ENCODE measurements at places on chromosomes 1 and 21.

- DNase-seq: no peak
These were observed 14.6 kb downstream of the HENMT1 start for GRCh38 chr1:108646265-108646647.

GRCh38 chr1:23772049-23772853, 6.0 kb upstream of the PITHD1 start:
- peak; percentile 16 for DNase-seq

DNA sequence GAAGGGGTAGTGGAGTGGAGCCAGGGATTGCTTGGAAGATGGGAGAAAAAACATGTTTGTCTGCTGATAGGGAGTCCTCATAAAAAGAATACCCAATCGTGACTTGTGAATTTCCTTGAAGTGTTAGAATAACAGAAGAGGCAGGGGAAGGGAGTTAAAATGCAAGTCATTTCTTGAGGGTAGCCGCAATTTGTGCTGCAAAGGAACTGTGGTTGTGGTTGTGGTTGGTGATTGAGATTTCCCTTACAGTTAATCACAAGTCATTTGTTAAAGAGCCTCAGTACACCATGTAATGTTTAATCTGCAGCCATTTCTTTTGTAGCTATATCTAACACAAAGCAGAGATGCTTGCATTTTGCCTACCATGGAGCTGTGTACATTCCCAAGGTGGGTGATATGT, 38.5 kb upstream of the EGLN1 start:
- no peak for DNase-seq

GRCh38 chr1:230682882-230683610, 30.9 kb downstream of the AGT start:
- DNase-seq: no peak

DNA sequence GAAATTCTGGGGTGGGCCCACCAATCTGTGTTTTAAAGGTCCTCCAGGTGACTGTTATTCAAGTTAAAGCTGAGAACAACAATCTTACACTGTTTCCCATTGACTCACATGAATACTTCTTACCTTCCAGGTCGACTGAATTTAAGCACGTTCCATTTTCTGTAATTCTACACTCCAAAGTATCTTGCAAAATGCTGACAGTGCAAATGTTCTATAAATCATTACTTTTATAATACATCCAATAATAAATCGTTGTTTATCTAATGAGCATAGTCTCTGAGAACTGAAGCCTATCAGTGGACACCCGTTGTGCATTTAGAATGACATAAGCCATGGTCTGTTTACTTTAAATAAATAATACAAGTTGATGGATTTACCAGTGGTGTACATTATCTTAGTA, 75.8 kb upstream of the FMO3 start:
- DNase-seq: peak; percentile 1

GRCh38 chr1:108692724-108693655, 880 bp downstream of the PRPF38B start:
- DNase-seq: peak; percentile 13

- no peak for DNase-seq
These were observed 170.8 kb downstream of the NFIA start for GRCh38 chr1:61253059-61253735.

DNA sequence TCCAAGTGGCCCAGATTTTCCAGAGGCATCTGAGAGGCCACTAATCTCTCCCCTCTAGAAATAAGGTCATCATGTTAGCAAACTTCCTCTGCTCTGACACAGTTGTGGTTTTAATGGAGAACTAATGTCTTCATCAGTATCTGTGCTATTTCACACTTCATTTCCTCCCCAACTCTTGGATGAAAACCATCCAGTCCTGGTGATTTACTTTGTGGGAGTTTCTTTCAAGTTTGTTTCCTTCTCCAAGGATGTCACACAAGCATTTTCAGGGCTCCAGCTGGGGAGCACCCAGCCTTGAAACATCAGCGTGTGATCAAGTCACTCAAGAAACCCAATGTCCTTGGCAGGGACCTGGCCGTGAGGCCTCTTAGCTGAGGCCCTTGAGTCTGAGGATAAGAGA, 38.8 kb downstream of the TBX15 start:
- no peak for DNase-seq

- DNase-seq: no peak
These were observed 11.0 kb downstream of the DNM3 start for GRCh38 chr1:171852272-171852671.

DNA sequence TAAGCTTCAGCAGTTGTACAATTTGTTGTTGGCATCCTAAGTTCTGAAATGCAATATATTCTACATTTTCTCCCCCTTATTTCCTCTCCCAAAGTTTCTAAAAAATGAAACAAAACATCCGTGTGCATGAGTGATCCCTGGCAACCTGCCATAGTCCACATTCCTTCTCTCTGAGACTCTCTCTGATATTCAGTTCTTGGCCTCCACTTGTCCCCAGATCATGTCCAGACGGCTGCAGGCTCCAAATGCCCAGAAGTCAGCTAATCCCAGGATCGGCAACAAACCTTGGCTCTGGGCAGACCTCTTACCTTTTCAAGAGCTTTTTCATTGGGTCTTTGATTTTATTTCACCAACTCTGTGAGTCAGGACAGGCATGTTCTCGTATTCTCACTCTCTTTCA, 187.8 kb downstream of the ETS2 start:
- no peak for DNase-seq

DNA sequence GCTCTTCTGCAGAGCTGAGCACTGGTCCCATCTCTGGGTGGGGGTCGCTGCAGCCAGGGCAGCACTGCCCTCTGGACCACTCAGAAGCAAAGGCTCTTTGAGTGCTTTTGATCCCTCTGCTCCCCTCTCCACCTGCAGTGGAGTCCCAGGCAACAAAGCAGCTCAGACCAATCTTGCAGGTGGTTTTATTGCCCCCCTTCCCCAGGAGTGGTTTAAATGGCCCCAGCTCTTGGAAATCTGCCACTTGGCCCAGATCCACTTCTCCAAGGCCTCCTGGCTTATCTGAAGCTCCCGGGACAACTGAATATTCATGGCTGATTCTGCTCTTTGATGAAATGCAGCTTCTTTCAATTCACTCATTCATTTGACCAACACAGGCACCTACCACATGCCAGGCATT, 2.7 kb downstream of the STUM start:
- no peak for DNase-seq

GRCh38 chr21:34875830-34876229, 173.3 kb downstream of the RUNX1 start:
- no peak for DNase-seq

DNA sequence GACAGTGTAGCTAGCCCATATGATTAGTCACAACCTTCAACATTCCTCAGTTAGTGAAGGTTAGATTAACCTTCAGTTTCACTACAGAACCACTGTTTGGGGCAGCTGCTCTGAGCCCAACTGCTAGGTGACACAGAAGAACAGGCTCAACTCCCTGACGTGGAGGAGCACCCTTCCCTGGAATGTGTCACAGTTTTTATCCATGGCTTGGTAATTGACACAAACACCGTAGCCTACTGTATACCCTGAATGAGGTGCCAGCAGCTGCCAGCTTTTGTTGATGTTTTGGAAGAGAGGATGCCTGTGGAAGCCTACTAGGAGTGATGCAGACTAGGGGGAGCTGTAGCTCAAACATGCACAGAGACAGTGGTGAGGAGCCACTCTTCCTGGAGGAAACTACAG, 56.6 kb upstream of the CR2 start:
- no peak for DNase-seq

DNA sequence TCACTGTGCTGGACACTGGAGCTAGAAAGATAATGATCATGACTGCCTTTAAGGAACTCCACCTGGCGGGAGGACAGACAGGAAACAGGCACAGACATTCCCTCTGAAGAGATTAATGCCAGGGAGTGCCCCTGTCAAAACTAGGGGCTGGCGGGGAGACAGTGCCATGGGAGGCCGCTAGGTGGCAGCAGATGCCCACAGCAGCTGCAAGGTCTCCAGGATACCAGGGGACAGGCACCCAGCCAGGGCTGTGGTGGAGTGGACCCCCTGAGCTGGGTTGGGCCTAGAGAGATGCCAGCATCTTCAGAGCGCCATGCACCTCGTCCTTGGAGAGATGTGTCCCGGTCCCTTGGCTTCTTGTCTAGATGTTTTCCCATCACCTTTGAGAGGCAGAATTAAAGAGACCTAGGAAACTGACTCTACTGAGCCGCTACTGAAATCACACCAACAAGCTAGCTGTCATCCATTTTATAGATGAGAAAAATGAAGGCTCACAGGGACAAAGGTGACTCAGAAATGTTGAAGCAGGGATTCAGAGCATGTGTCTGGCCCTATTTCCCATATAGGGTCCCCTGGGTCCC, 3.6 kb downstream of the REN start:
- DNase-seq: peak; percentile 36

- DNase-seq: no peak
These were observed 16.3 kb downstream of the CRB1 start for GRCh38 chr1:197284325-197284724.

DNA sequence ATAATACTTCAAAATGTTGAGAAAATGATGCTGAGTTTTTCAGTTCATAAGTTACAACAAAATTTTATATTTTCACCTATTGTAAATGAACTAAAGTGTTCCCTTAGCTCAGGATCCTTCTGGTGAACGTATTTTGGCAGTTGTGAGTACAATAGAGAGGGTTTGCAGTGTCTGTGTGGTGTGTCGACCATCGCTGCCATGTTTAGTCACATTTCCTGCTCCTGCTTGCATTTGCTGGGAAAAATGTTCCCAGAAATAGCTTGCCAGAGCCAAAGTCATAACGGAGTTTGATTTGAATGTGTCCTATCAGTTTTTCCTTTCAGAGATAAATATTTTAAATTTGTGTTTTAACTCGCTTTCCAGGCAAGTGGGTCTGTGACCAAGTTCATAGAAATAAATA, 117.1 kb upstream of the COL6A1 start:
- no peak for DNase-seq

GRCh38 chr1:159892944-159893343, 7.0 kb downstream of the CFAP45 start:
- DNase-seq: no peak

- DNase-seq: no peak
These were observed 4.0 kb upstream of the ABCG1 start for GRCh38 chr21:42214921-42215320.

DNA sequence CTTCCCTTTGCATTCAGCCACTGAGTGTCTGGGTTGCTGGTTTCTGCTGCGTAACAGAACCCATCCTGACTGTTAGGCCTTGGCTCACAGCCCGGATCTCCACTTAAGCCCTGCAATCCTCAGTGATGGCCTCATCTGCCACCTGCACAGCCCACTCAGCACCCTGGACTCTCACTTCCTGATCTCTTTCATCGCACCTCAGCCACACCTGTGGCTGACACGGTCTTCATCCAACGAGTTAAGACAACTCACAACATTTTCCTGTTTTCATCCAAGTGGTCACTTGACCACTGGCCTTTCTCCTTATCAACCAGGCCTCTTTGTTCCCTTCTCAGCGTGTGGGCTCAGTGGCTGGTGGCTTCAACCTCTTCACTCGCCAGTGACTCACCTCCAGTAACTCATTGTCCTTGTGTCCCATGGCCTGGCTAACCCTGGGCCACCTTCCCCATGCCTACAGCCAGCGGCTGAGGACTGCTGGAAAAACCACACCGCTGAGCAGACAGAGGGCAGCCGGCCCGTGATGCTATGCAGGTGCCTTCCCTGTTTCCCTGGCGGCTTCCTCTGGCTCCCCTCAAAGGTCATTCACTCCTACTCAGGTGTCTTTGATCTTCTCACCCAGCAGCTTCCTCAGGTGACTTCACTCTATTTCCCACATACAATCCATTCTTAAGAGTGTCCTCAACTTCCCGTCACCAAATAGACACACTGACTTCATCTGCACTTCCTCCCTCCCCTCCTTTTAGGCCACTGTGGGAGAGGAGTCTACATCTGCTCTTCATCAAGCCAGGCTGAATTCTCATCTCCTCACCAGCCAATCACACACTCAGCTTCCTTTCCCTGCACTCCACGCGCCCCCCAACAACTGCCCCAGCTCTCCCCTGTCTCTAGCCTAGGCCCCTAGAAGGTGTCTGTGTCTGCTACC, 19.9 kb upstream of the EDN2 start:
- no peak for DNase-seq

- DNase-seq: no peak
These were observed 31.2 kb upstream of the IFNAR2 start for GRCh38 chr21:33198346-33199099.

GRCh38 chr1:240014051-240014450, 77.6 kb upstream of the FMN2 start:
- no peak for DNase-seq

DNA sequence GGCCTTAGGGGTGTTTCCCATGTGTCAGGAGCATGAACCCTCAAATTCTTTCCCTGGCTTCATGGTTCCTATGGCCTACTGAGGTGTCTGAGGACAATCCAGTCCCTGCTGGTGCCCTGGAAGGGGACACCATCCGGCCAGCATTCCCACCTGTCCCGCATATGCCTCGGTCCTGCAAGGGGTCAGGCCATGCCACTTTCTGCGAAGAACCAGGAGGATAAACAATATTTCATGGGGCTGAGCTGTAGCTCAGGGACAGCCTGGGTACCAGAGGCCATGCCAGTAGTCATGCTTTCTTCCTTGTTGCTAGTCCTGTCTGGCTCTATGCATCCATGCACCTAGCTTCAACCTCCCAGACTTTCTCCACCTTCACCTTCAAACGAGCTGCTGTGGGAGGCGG, 123.6 kb downstream of the MRPS6 start:
- no peak for DNase-seq

DNA sequence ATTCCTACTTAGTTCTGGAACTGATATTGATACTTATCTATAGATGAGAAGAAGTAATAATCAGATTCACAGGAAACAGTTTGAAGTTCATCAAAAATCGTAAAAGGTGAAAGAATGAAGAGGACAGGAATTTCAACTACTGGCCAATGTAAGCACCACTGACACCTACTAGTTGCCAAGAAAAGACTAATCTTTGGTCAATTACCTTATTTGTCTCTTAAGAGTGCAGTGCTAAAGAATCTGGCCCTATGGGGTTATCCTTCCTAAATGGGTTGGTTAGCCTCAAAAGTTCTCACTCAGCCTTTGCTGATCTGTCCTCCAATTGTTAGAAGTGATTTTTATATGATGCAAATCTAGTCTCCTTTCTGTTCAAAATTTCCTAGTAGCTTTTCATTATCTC, 29.5 kb downstream of the ADSS2 start:
- DNase-seq: no peak

- no peak for DNase-seq
These were observed 777 bp downstream of the FLAD1 start for GRCh38 chr1:154983776-154984466.

GRCh38 chr1:238982736-238983135, 403.6 kb upstream of the CHRM3 start:
- DNase-seq: no peak

DNA sequence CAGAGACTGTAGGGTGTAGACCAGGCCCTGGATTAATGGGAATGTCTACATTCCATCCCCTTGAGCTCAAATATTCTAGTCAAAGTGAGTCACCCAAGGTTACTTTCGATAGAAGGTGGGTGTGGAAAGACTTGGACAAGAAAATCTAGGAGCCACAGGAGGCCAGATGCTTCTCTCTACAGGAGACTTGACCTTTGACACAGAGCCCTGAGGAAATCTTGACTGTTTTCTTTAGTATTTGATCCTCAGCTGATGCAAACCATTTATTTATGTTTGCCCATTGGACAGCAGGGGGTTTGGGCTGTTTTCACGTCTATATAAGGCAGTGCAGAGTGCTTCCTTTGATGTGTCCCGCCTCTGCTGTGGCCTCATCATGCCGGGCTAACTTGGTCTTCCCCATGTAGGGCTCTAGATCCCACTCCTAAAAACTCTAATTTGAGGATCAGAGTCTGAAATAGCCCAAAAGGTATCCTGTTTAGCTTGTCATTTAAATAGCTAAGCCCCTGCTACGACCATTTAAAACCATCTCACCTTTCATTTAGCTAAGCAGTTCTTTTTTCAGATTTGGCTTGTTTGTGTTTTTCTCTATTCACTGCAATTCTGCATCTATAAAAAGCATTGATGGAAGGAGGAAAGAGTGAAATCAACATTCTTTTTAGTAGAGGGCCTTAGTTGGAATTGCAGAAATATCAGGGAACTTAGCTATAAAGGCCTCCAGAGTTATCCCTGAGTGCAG, 15.5 kb upstream of the MAP3K7CL start:
- no peak for DNase-seq

All from NCI-H1417 treated with DMSO at 0.1 percent for 48 hours (cell line).